Activated CD4-positive, alpha-beta T cell treated with anti-CD3 and anti-CD28 coated beads for 36 hours (primary cell): ENCODE measurements at places on chromosomes 16 and 17.

- DNase-seq, result no peak
Measured at GRCh38 chr16:24440306-24440705, 99.1 kb upstream of the RBBP6 start.

DNA sequence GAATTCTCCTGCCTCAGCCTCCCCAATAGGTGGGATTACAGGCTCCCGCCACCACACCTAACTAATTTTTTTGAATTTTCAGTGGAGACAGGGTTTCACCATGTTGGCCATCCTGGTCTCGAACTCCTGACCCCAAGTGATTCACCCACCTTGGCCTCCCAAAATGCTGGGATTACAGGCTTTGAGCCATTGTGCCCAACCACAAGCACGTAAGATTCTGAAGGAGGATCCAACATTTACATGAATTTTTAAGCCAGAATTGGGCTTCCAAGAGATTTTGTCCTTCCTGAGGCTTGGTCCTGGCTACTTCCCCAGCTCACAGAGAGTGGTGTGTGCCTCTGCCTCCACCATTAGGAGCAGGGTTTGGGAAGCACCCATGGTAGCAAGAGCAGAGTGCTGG is 11.1 kb downstream of the G6PC3 start:
- DNase-seq, result no peak

DNA sequence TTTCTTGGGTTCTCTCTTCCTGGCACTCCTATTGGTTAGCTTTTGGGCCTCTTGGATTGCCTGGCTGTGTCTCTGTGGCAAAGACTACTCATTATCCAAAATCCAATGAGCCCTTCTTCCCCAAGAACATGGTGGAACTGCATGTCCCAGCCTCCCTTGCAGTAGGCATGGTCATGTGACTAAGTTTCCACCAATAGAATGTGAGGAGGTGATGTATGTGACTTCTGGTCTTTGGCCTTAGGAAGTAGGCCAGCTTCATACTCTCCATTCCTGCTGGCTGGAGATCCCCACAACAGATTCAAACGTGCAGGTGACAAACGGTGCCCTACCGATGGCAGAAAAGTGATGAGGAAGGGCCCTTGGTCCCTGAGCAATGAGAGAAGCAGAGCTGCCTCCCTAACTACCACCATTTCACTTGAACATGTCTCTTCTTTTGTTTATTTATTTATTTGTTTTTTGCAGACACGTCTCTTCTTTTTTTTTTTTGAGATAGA is 17.3 kb upstream of the SPN start:
- DNase-seq, result no peak

DNA sequence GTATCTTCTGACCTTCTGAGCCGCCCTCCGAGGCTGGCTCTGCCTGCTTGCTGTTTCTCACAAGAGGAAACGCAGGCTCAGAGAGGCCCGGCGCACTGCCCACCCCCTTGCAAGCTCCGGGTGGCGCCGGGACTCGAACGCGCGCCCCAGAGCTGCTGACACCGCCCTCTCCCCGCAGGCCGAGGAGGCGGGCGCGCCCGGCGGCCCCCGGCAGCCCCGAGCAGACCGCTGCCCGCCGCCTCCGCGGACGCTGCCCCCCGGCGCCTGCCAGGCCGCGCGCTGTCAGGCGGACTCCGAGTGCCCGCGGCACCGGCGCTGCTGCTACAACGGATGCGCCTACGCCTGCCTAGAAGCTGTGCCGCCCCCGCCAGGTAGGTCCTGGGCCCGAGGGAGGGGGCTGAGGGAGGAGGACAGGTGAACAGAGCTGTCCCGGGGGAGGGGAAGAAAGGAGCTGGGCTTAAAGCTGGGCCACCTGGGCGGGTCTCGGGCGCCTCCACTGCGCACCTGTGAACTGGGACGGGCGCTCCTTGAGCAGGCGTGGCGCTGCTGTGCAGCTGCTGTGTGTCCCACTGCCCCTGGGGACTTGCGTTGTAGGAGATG is 18.2 kb downstream of the WFDC1 start:
- no peak for DNase-seq

DNA sequence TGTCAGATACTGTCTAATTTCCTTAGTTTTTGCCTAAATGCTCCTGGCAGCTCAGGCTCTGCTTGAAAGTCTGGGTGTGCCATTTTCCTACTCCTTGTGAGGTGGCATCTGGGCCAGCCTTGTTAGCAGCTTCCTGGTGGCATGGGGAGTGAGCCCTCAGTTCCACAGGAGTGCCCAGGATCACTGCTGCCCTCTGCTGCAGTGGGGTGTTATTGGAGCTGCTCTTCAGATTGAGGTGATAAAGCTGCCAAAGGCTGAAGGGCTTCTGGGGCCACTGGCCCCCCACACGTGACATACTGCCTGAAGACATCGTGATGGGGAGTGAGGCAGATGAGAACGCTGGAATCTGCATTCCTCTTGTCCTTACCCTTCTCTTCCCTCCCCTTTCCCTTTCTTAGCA is 27.4 kb downstream of the CEP95 start:
- DNase-seq, result peak; percentile 18

DNA sequence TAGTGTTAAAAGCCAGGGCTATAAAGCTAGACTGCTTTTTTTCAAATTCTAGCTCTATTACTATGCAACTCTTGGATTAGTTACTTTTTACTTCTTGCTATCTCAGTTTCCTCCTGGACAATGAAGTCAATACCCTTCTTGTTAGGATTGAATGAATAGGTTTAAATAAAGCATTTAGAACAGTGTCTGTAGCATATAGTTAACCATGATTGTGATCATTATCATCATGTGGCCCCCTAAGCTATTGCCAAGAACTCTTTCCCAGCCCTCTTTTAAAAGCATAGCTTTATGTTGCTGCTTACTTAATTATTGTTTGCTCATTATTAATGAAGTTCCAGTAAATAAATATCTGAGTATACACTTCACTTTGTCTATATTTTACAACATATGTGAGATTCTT is 4.5 kb downstream of the VMP1 start:
- DNase-seq, result no peak

- DNase-seq, result no peak
Measured at GRCh38 chr17:81263371-81264181, 24.5 kb downstream of the NDUFAF8 start.

DNA sequence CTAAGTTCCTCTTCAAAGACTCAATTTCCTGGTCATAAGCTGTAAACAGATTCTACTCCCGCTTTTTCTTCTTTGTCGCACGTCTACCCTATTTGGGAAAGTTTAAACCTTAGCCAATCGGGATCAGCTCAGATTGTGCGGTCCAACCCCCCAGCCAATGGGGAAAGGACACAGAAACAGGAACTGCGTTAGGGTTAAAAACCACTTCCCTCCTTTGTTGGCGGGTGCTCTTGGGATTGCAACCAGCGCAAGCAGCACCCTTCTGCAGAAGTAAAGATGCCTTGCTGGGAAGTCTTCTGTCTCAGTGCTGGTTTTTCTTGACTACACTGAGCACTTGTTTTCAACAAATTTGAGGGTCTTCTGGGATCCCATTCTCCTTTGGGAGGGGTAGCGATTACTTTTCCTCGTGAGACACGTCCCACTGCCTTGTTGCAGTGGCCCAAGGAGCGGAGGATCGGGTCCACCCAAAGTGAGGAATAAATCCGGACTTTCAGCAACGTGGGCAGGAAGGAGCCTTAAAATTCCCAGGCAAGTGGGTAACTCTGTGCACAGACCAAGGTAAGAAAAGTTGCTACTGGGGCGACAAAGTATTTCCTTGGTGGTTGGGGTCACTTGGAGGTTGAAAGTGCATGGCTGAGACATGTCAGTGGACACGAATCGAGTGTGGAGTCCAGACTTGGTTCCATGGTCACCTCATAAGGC is 1.0 kb upstream of the YPEL3 start:
- DNase-seq, result no peak

GRCh38 chr17:81927152-81927652 is 333 bp downstream of the MAFG start:
- DNase-seq, result no peak

- no peak for DNase-seq
Measured at GRCh38 chr17:60363700-60364405, 28.1 kb downstream of the USP32 start.
